ENCODE measurements at places on chromosomes 6 and 20.

GRCh38 chr6:138948004-138948403 is 40.0 kb downstream of the REPS1 start:
- DNase-seq: no peak

- DNase-seq: no peak
Measured at GRCh38 chr20:9595763-9596162, 81.4 kb downstream of the LAMP5 start.

- DNase-seq: no peak
Measured at GRCh38 chr6:43801495-43802181, 31.6 kb downstream of the VEGFA start.

DNA sequence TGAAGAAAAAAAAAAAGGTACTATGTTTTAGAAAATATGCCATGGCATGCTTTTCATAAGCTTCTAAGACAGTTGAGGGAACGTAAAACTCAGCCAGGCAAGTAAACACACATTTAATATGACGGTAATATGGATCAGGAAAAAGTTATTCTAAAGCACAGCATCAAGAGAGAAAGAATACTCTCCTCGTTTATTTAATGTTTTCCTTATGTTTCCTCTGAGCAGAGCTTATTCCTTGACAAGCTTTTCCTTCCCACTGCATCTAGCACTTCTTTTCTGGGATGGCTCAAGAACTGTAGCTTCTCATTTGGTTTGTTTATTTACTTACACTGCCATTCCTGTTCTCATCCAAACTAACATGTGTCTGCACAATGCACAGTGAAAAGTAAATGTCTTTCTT is 2.7 kb upstream of the RSPO3 start:
- no peak for DNase-seq

- no peak for DNase-seq
Measured at GRCh38 chr20:62148908-62149314, 5.3 kb downstream of the SS18L1 start.

- no peak for DNase-seq
Measured at GRCh38 chr20:14845199-14846160, 508.1 kb upstream of the FLRT3 start.

Data from activated CD8-positive, alpha-beta memory T cell treated with anti-CD3 and anti-CD28 coated beads for 1 hour (primary cell).